ENCODE measurements at places on chromosomes 7 and 10.

DNA sequence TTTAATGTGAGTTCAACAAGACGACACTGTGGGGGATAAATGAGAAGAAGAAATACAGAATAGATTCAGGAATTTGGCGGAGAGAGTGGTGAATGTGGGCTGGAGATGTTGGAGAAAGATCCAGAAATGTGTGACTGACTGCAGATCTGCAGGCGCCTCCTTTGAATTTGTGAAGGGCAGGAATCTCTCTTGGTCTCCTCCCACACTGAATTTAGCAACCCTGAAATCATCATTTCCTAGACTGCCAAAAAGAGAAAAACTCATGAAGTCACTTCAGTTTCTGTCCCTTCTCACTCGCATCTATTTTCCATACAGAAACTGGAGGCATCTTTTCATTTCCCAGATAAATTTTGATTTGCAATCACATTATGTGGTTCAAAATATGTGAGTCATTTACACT is 128.7 kb downstream of the GNAI1 start:
- DNase-seq: no peak

DNA sequence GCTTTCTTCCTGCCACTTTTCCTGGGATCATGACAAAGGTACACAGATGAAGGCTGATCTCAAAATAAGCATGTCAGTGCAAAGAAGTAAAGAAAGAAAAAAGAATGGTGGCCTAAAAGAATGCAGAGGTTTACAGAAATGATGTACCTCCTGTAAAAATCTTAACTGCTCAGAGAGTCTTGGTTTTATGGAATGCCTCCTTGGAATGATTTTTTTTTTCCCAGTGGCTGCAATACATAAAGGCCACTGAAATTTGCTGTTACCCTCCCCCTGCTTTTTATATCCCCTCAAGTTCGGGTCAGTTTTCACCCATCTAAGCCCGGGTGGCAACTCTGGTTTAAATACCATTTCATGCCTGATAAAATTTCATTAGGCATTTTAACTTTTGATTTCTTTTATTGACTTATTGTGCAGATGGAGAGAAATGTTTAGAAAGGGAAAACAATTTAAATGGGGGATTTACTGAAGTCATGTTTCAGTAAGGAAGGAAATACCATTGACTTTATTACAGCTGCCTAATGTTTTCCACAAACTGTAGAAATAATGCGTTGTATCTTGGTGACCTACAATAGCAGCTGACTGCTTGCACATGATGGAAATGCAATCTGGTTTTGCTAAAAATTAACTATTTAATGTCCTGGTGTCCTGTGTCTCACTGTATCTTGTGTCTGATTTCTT is 102.5 kb downstream of the SAMD9 start:
- DNase-seq: no peak

GRCh38 chr7:106883456-106884026 is 18.5 kb downstream of the PIK3CG start:
- no peak for DNase-seq

- DNase-seq: peak; percentile 65
These were observed 9.8 kb upstream of the OGA start for GRCh38 chr10:101827919-101828600.

DNA sequence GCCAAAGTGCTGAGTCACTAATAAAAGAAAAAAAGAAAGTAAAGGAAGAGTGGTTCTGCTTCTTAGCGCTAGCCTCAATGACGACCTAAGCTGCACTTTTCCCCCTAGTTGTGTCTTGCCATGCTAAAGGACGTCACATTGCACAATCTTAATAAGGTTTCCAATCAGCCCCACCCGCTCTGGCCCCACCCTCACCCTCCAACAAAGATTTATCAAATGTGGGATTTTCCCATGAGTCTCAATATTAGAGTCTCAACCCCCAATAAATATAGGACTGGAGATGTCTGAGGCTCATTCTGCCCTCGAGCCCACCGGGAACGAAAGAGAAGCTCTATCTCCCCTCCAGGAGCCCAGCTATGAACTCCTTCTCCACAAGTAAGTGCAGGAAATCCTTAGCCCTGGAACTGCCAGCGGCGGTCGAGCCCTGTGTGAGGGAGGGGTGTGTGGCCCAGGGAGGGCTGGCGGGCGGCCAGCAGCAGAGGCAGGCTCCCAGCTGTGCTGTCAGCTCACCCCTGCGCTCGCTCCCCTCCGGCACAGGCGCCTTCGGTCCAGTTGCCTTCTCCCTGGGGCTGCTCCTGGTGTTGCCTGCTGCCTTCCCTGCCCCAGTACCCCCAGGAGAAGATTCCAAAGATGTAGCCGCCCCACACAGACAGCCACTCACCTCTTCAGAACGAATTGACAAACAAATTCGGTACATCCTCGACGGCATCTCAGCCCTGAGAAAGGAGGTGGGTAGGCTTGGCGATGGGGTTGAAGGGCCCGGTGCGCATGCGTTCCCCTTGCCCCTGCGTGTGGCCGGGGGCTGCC is at the start of gene IL6:
Gene IL6 (plus strand): TSS at position 294 of the 807 bp plus-strand sequence. CDS start 63 bp downstream, at position 357.
- peak; percentile 94 for DNase-seq

DNA sequence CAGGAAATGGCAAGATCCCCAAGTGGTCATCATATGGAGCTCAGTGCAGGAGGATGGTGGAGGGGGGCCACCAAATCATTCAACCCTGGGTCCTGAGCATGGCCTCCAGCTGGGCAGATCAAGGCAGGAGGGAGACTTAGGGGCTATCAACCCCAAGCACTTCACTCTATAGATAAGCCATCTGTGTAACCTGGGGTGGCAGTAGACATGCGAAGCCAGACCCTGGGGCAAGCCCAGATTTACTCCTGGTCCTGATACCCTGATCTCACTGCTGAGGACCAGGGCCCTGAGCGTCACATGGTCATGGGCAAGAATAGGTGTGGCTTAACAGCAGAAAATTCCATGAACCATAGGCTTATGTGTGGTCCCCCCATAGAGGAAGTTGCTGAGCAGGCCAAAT is 173.0 kb upstream of the ADCY1 start:
- DNase-seq: no peak

- DNase-seq: no peak
These were observed 1.5 kb downstream of the MET start for GRCh38 chr7:116673457-116673865.

GRCh38 chr10:132407846-132408278 is 10.9 kb downstream of the PWWP2B start:
- DNase-seq: no peak

- DNase-seq: no peak
These were observed 11.7 kb upstream of the EDRF1 start for GRCh38 chr10:125707541-125708468.

DNA sequence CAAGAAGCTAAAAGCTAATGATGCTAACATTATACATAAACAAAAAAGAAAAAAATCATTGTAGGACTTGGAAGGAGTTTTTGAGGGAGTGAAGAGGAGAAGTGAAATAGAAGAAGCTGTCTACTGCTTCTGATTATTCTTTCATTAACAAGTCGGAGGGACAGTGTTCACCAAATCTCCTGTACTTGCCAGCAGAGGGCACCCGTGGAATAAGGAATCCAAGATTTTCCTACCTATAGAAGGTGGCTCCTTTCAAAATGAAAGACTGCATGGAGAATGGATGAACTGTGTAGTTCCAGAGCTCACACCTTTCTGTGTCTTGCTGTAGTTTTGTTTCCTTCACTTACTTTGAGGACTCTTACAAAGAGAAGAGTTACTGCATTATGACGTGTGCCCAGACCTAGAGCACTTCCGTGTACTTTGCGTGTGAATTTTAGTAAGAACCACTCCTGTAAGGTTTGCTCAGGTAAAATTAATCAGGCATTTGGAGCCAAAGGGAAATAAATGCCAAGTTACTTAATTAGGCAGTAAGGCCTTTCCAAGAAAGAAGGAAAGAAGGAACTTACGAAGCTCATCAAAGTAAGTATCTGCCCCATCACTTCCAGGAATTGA is 145.1 kb downstream of the SEMA3D start:
- no peak for DNase-seq

DNA sequence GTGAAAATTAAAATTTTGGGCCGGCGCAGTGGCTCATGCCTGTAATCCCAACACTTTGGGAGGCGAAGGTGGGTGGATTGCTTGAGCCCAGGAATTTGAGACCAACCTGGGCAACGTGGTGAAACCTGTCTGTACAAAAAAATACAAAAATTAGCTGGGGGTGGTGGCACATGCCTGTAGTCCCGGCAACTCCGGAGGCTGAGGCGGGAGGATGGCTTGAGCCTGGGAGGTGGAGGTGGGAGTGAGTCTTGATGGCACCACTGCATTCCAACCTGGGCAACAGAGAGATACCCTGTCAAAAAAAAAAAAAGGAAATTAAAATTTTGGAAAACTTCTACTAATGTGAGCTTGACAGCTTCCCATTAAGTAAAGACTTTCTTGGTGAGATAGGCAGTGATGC is 3.1 kb downstream of the SRRT start:
- no peak for DNase-seq

DNA sequence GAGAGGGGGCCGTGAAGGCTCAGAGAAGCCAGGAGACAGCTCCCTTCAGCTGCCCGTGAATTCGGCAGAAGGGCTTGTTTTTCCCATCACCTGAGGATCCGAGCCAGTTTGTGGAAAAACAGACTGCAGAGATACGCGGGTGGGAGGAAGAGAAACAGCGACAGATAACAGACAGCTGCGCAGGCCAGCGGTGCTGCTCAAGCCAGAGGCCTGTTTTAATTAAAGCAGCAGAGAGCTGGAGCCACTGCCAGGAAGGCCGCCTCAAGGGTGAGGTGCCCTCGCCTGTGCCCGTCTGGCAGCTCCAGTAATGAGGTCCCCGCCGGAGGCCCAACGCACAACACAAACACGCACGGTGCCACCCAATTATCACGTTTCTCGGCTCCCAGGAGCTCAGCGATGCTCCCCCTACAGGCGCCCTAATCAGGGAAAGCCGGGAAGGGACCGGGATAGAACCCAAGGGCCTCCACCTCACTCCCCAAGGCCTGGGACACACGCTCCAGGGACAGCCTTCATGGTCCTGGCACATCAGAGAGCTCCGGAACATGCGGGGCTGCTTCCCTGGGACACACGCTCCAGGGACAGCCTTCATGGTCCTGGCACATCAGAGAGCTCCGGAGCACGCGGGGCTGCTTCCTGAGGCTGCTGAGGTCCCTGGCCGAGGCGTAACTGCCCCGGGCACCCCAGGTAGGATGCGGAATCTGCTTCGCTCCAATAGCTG is 60.6 kb upstream of the DNAAF5 start:
- DNase-seq: no peak

- DNase-seq: no peak
These were observed 90.7 kb downstream of the SRPK2 start for GRCh38 chr7:105297985-105298384.

DNA sequence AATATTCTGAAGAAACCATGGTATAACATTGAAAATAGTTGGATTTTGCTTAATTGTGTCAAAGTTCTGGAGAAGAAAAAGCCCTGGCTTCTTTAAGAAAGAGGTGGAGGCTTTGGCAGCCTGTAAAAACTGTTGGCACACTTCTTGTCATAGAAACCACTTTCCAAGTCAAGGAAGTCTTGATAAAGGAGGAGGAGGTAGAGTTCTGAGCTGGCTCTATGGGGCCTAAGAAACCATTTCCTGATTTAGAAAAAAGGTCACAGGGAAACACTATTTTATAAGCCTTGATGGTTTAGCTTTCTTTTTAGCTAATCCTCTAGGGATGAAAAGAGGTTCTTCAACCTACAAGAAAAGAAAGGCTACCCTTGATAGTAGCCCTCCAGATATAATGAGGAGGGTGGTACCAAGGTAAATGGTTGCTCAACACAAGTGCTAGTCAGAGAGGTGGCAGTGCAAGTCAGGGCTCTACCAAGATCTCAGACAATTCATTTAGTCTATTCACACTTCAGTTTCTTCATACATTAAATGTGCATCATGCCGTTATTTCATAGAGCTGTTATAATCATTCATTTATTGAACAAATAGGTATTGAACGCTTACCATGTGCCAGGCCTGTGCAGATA is 346.9 kb downstream of the RNLS start:
- no peak for DNase-seq

GRCh38 chr7:37701769-37702168 is 18.2 kb downstream of the GPR141 start:
- DNase-seq: no peak

DNA sequence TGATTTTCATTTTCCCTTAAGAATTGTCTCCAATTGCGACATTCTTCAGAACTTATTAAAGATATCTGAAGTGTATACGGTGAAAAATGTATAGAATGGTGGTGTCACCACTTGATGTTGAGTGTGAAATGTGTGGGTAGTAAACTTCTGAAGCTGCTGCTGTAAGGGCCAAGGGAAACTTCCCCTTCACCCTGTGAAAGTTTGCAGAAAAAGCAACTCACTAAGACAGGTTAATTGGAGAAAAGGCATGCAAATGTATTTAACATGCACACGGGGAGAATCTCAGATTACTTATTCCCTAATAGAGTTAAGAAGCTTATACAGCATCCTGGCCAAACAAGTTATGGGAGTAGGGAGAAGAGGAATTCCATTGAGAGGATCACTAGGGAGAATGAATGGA is 173.0 kb downstream of the NSUN6 start:
- no peak for DNase-seq

DNA sequence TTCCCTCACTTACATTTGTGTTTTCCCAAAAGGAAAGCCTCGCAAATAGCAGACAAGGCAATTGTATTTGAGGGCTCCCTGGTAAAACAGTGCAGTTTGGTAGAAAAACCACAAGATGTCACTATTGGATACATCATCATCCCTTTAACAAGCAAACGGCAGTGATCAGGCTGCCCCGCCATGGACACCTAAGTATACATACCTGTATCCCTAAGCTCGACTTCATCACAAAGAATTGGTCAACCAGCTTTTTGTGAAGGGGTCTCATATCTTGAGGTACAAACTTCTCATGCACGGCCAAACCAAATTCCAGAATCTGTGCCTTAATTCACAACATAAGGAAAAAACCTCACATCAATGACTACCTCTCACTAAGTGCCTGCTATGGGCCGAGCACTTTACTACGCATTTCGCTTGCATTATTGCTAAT is 179.5 kb upstream of the IMMP2L start:
- DNase-seq: no peak

- no peak for DNase-seq
These were observed 19.2 kb downstream of the ADAP1 start for GRCh38 chr7:935164-935873.

- no peak for DNase-seq
These were observed 64.6 kb downstream of the JAZF1 start for GRCh38 chr7:28116041-28116440.

- DNase-seq: no peak
These were observed 160.9 kb upstream of the CSTF2T start for GRCh38 chr10:51860257-51860656.

- DNase-seq: no peak
These were observed 101.8 kb upstream of the STRIP2 start for GRCh38 chr7:129332254-129333035.
